Metanephros (tissue), 2 donors: ENCODE measurements at places on chromosomes 11 and 22. TPM values are rescaled to one million over a fixed set of nuclear protein-coding genes. Genes with fewer than 3 reads are reported as not detected.

The NUP98 gene
- 116 TPM for total RNA-seq

The OR52N1 gene
- total RNA-seq, result not detected

The SCUBE1 gene
- 10.7 TPM for total RNA-seq

The UBQLNL gene
- total RNA-seq, result 1.5 TPM

The WBP2NL gene
- total RNA-seq, result 7.7 TPM

The CCDC116 gene
- total RNA-seq, result 0.35 TPM

The DDX6 gene
- total RNA-seq, result 149 TPM

The SMC1B gene
- total RNA-seq, result not detected

The HTR3A gene
- 0.18 TPM for total RNA-seq

The ART1 gene
- total RNA-seq, result 3.3 TPM

The LMO2 gene
- total RNA-seq, result 29.8 TPM
